ENCODE measurements at places on chromosomes 7 and 10.
A peak's percentile ranks its signal among the peaks of the same experiment; 100 is the strongest.

GRCh38 chr7:32462977-32463376, 27.2 kb downstream of the LSM5 start:
- DNase-seq, result no peak
- no peak overlapping the region for H3K4me3 ChIP-seq
- no peak overlapping the region for H3K27ac ChIP-seq
- H3K36me3 ChIP-seq, result no peaks in the 10 kb centered on the region

GRCh38 chr10:102931643-102932042, 13.5 kb downstream of the CNNM2 start:
- H3K36me3 ChIP-seq, result peaks cover 10% of the 10 kb centered on the region
- H3K4me1 ChIP-seq, result no peaks in the 10 kb centered on the region
- no peak for DNase-seq
- no peaks in the 10 kb centered on the region for H3K27me3 ChIP-seq
- H3K4me3 ChIP-seq, result no peak overlapping the region

- no peaks in the 10 kb centered on the region for H3K36me3 ChIP-seq
- H3K4me3 ChIP-seq, result no peak overlapping the region
- DNase-seq, result no peak
- no peaks in the 10 kb centered on the region for H3K27me3 ChIP-seq
- no peaks in the 10 kb centered on the region for H3K4me1 ChIP-seq
These were observed 139.9 kb upstream of the ADCY1 start for GRCh38 chr7:45434167-45434784.

DNA sequence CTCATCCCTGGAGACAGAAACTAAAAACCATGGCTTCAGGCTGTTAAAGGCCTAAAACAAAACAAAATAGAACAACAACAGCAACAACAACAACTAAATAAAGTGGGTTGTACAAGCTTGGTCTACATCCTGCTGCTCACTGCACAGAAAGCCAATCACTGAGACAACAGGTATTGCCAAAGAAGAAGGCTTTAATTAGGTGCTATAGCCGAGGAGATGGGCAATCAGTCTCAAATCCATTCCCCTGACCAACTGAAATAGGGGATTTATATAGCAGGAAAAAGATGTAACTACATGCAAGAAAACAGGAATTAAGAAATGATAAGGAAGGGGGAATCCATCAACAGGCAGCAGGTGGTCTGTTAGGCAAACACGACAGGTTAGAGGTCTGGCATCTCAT, 22.4 kb upstream of the NUB1 start:
- no peaks in the 10 kb centered on the region for H3K27me3 ChIP-seq
- H3K4me1 ChIP-seq, result peaks cover 7% of the 10 kb centered on the region
- H3K36me3 ChIP-seq, result no peaks in the 10 kb centered on the region
- no peak overlapping the region for H3K4me3 ChIP-seq
- H3K27ac ChIP-seq, result no peak overlapping the region

GRCh38 chr7:11636274-11636673, 195.7 kb downstream of the THSD7A start:
- H3K4me3 ChIP-seq, result no peak overlapping the region
- no peaks in the 10 kb centered on the region for H3K4me1 ChIP-seq
- no peaks in the 10 kb centered on the region for H3K27me3 ChIP-seq

GRCh38 chr7:10973942-10974911, 555 bp downstream of the PHF14 start:
- peaks cover 12% of the 10 kb centered on the region for H3K4me1 ChIP-seq
- no peak for DNase-seq
- peak overlapping the region; percentile 83 for H3K4me3 ChIP-seq
- no peaks in the 10 kb centered on the region for H3K27me3 ChIP-seq

GRCh38 chr7:138204982-138205298, 128.7 kb downstream of the AKR1D1 start:
- no peak overlapping the region for H3K27ac ChIP-seq
- no peaks in the 10 kb centered on the region for H3K27me3 ChIP-seq
- DNase-seq, result no peak

GRCh38 chr10:6165221-6165725, 37.5 kb upstream of the PFKFB3 start:
- H3K27ac ChIP-seq, result no peak overlapping the region
- peak overlapping the region; percentile 93 for H3K4me3 ChIP-seq
- H3K27me3 ChIP-seq, result no peaks in the 10 kb centered on the region
- peaks cover 22% of the 10 kb centered on the region for H3K4me1 ChIP-seq
- no peak for DNase-seq

GRCh38 chr7:50709151-50709550, 73.5 kb downstream of the GRB10 start:
- no peak for DNase-seq
- no peak overlapping the region for H3K27ac ChIP-seq
- no peaks in the 10 kb centered on the region for H3K36me3 ChIP-seq
- H3K4me3 ChIP-seq, result no peak overlapping the region
- H3K4me1 ChIP-seq, result peaks cover 28% of the 10 kb centered on the region

- H3K27ac ChIP-seq, result no peak overlapping the region
- H3K4me1 ChIP-seq, result no peaks in the 10 kb centered on the region
These were observed 22.5 kb downstream of the ORC5 start for GRCh38 chr7:104185346-104185745.

DNA sequence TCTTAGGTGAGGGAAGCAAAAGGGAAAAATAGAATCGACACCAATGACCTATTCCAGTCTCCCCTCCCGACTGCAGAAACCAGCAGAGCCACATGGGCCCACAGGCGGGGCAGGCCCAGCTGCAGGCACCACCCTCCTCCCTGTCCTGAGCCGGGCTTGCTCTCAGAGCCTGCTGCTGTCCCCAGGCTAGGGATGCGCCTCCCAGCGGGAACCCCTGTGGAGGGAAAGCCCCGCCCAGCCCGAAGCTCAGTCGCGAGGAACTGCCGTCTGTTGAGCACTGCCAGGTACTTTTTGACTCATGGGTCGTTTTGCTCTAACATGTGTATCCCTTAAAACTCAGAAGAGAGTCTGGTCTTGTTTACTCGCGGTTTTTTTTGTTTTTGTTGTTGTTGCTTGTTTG, 124.5 kb upstream of the RET start:
- peaks cover 15% of the 10 kb centered on the region for H3K4me1 ChIP-seq
- no peak overlapping the region for H3K27ac ChIP-seq
- H3K27me3 ChIP-seq, result peaks cover 13% of the 10 kb centered on the region
- no peak overlapping the region for H3K4me3 ChIP-seq
- no peaks in the 10 kb centered on the region for H3K36me3 ChIP-seq

GRCh38 chr7:127683776-127684681, 32.0 kb downstream of the SND1 start:
- no peak for DNase-seq
- no peak overlapping the region for H3K27ac ChIP-seq
- H3K4me3 ChIP-seq, result no peak overlapping the region
- no peaks in the 10 kb centered on the region for H3K27me3 ChIP-seq
- H3K36me3 ChIP-seq, result peaks cover 27% of the 10 kb centered on the region
- H3K4me1 ChIP-seq, result peaks cover 24% of the 10 kb centered on the region

All from lower lobe of right lung (tissue), 2 donors.